ENCODE measurements at places on chromosomes 13 and 19.

GRCh38 chr19:44718441-44719261 lies 19.7 kb downstream of the CEACAM16 start:
- DNase-seq, result no peak

GRCh38 chr13:99545979-99546378 lies 44.7 kb downstream of the TM9SF2 start:
- DNase-seq, result no peak

DNA sequence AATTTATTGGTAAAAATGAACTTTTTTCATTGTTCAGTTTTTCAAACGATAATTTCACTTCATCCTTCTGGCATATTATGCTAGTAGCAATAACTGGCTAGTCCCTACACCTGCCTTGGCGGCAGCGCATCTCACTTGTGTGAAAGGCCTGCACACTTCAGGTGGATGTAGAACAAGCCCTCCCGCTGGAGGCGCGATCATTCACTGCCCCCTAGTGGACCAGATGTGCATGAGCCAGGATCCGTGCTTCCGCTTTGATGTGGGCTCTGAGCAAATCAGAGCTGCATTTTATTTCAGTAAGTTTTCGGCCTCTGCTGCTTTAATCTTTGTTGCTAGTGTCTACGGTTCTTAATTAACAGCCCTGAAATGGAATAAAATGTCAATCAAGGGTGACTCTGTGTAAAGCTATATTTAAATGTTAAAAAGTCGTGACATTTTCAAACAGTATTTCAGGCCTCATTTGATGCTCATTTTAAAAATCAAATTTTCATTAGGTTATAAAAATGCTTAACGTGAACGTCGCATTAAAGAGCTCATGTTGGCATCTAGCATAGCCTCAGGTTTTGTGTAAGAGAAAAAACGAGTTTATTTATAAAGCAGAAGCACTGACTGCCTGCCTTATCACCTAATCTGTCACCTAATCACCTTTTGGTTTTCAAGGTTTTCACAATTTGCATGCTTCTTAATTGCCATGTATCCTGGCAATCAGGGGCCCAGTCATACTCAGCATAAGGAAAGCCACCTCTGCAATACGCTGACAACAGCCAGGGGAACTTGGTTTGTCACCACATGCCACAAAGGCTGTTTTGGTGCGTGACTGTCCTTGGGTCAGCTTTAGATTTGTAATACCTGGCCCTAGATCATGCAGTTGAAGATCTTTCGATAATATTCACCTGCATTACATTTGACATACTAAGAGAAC lies 112.2 kb downstream of the TEX26 start:
- peak; percentile 78 for DNase-seq

- DNase-seq, result no peak
Measured at GRCh38 chr19:44539236-44539826, 9.9 kb upstream of the CEACAM20 start.

- no peak for DNase-seq
Measured at GRCh38 chr19:31952693-31953092, 392.7 kb upstream of the ZNF507 start.

DNA sequence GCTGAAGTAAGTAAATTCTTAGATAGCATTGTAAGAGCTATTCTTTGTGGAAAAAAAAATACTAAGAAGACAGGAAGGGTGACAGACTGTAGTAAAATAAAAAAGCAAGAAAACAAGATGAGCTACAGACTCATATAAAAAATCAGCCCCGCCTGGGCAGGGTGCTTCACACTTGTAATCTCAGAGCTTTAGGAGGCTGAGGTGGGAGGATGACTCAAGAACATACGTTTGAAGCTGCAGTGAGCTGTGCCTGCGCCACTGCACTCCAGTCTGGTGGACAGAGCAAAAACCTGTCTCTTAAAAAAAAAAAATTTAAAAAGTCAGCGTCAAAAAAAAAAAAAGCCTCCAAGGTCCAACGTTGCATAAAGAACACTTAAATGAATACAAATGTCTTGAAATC lies 102.1 kb downstream of the VWA8 start:
- DNase-seq, result no peak

DNA sequence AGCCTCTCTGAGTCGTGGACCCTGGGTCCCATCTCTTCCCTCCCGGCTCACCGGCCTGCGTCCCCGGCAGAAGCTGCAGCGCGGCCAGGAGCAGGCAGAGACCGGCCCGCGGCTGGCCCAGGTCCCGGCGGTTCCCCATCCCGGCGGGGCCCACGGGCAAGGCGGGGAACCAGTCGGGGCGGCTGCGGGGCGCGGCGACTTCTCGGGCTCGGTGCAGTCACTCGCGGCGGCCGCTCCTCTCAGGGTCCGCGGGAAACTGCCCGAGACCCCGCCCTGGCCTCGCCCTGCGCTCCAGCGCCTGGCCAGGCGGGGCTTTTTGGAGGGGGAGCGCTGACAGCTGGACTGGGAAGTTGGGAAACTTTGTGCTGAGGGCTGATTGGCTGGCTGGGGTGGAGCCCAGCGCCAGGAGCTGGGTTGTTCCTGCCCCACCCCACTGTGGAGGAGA lies at the start of gene COL5A3:
COL5A3 (minus strand) TSS at position 258 of the 445 bp plus-strand sequence; CDS start at position 139, 119 bp downstream.
- DNase-seq, result no peak
